ENCODE measurements at places on chromosomes 11 and 22. TPM values are rescaled to one million over a fixed set of nuclear protein-coding genes. Genes with fewer than 3 reads are reported as not detected.

Gene TMEM225
- total RNA-seq = not detected

Gene TPCN2
- total RNA-seq = 8.6 TPM

Gene MRGPRD
- total RNA-seq = not detected

Gene FGF4
- total RNA-seq = not detected

Gene BTBD18
- total RNA-seq = not detected

Gene ADM
- total RNA-seq = 44.3 TPM

Gene MYEOV
- total RNA-seq = 4.2 TPM

Gene PATE2
- total RNA-seq = not detected

Gene OSM
- 1.3 TPM for total RNA-seq

Gene SYT7
- total RNA-seq = 1.7 TPM

Gene OR8A1
- not detected for total RNA-seq

Gene EXPH5
- 17.6 TPM for total RNA-seq

Gene TRIM49B
- not detected for total RNA-seq

GRCh38 chr11:29061452-29061851 lies 953.3 kb downstream of the METTL15 start:
- DNase-seq = no peak

- peak; percentile 91 for DNase-seq
Measured at GRCh38 chr11:85685820-85686459, at the start of gene CCDC89. Gene CCDC89 (minus strand): TSS chr11:85686195. CDS start chr11:85686130, 65 bp downstream.

DNA sequence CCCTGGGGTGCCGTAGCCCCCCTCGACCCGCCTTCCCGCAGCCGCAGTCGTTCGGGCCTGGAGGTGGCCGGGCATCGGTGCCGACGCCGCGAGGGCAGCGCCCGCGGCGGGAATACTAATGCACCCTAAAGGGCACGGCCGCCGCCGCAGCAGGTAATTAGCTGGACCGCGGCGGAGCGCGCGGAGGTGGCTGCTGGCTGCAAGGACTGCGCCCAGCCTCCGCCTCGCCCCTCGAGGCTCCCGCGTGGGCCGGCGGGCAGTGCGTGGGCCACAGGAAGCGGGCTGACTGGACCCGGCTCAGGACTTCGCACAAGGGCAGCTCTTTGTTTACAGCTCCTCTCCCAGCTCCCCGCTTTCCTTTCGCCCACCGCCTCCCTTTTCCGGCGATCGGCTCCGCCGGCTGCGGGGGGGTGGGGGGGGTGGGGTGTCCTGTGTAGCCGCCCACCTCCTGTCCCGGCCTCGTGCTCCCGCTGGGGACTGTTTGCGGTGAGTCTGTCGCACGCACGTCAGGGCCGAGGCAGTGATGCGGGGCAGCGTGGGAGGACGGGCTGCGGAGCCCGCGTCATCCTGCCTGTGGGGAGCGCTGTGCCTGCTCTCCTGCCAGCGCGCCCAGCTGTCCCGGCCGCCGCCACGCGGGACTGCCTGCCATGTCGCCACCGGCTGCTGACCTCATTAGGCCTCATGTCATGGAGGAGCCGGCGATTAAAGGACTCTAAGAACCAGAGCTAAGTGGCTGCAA lies 53.2 kb downstream of the GRIK4 start:
- DNase-seq = no peak

DNA sequence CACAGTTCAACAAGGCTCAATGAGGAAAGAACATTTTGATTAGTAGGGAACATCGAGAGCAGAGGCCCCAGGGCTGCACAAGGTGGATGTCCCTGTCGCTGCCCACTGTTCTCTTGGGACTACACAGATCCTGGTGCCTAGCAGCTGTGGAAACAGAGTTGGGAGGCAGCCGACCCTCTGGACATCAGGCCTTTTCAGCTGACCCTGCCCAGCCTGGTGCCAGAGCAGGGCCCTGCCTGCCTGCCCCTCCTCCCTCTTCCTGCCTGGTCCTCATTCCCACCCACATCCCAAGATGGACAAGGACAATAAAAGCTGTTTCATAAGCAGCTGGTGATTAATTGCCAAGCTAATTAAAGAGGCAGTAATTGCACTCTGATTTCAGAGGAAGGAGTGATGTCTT lies 60.7 kb downstream of the NFAM1 start:
- no peak for DNase-seq

DNA sequence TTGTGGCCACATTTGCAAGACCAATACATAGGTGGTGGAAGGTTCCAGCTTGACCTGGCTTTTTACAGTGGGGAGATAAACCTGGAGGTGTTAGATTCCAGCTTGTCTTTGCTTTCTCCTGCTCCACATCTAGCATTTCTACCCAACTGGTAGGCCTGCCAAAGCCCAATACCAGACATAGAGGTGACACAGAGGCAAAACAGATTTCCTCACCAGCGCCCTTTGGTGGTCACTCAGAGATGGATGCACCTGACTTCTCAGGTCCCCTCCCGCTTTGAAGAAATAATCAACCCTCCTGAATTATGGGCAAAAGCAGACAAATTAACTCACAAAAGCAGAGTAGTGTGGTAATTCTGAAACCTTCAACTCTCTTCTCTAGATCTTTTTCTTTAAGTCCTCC lies 1356.2 kb downstream of the FAM181B start:
- DNase-seq = no peak

DNA sequence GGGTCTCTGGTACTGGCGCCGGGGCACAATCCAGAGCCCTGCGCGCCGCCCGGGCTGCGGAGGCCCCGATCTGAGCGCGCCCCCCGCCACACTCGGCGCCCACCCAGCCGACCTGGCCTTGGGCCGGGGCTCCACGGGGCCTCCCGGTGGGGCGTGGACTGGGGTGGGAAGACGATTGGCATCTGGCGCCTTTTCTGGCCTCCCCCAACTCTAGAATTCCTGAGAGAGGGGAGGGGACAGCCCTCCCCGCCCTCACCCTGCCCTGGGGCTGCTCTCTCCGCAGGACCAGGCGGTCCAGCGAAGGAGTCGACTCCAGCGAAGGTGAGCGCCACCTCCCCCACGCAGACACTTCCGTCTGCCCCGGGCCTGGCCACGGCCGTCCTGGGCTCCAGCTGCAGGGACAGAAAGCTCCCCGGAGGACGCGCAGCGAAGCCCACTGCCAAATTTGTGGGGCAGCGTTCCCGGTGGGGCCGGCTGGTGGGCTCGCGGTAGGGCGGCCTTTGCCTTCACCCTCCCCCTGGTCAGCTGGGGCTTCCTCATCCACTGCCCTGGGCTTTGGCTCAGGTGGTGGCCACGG lies 593 bp downstream of the SSH3 start:
- no peak for DNase-seq

DNA sequence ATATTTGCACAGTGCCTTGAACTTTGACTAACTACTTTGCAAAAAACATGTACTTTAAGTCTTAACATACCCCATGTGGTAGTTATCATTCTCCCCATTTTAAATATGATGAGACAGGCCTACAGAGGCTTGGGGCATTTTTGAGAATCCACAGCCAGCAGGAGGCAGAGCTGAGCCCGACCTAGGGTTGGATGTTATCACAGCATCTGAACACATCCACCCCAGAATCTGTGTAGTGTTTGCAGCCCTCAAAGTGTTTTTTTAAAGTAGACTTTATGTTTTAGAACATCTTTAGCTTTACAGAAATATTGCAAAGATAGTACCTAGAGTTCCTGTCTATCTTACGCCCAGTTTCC lies 17.6 kb downstream of the OTOG start:
- DNase-seq = no peak

GRCh38 chr11:2213890-2214526 lies 42.4 kb upstream of the TH start:
- DNase-seq = no peak

DNA sequence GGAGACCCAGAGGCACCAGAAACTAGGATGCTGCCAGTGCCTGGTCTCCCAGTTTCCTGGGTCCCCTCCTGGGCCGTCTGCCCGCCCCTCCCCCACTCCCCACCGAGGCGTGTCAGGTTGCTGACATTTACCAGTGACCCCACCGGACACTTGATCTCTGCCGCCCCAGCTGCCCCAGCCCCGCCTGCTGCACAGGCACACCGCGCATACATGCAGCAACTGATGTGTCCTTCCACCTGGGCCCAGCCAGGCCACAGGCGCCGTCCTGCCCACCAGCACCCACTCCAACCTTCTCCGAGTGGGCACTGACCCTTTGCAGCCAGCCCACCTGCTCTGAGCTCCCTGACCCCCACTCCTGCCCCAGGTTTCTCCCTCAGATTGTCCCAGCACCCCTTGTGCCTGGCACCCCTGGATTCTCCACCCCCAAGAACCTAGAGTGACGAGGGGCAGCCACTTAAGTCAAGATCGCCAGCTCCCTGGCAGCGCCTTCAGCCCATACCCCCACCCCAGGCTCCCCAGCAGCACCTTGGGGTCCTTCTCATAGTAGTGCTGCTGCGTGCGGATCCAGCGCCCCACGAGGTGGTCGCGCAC lies 548 bp downstream of the PYGM start:
- no peak for DNase-seq

GRCh38 chr11:24324211-24324610 lies 172.6 kb upstream of the LUZP2 start:
- DNase-seq = no peak

GRCh38 chr11:80505771-80506170 lies 1064.9 kb upstream of the TENM4 start:
- no peak for DNase-seq

GRCh38 chr22:23031381-23031780 lies 38.9 kb upstream of the GNAZ start:
- no peak for DNase-seq

GRCh38 chr11:106014620-106015019 lies 7.4 kb downstream of the MSANTD4 start:
- DNase-seq = no peak

DNA sequence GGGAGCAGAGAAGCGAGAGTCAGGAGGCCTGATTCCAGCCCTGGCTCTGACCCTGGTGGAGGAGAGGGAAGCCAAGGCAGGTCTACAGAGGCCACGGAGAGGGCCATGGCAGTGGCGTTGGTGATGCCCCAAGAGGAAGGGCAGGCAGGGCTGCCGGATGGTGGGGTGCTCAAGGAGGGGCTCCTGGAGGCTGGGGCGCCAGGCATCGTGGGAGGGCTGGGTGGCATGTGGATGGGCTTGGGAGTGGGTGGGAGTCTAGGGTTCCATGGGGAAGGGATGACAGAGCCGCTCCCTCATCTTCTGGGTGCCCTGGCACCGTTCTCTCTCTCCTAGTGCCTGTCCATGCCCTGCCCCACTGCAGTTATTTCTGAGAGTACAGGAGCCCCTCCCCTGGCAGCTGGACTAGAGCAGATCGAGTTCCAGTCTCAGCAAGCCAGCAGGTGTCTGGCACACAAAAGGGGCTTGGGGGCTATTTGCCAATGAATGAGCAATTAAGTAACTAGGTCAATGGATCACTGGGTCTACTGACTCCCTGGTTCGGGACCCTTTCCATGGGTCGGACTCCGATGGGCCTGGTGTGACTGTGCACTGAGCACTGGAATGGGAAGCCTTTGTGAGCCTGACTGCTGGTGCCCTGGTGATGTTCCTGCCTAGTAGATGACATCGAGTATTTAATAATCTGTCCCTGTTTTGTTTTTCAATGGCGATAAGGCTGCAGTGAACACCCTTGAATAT lies 570.0 kb downstream of the TBC1D22A start:
- no peak for DNase-seq

DNA sequence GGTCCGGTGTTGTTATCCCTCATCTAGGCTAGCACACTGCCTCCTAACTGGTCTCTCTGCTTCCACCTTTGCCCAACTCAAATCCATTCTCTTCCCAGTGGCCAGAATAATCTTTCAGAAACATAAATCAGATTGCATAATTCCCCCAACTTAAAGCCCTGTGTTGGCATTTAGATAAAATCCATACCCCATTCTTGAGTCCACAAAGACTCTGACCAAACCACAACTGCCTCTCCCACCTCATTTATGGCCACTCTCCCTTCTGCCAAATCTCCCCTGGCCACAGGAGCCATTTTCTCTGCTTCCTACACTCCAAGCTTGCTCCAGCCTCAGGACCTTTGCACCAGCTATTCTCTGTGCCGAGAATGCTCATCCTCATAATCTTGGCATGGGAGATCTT lies 36.8 kb downstream of the IL18 start:
- no peak for DNase-seq

DNA sequence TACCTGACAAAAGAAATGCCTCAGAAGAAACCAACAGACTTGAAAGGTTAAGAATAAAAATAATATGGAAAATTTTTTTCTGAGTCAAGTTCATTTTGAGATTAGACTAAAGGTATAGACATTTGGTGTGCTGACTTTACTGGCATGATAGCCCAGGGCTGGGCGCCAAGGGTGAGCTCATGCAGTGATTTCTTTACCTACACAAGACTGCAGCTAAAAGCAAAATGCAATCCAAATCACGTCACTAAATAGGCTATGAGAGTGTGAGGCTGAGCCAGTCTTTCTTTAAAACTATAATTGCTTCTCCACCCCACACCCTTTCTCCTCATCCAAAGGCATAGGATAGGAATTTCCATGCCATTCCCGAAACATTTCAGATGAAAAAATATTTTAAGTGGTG lies 196.5 kb downstream of the FAM76B start:
- DNase-seq = peak; percentile 62

- DNase-seq = peak; percentile 70
Measured at GRCh38 chr11:95066716-95067038, at the start of gene SRSF8. Gene SRSF8 (plus strand): TSS chr11:95066919. CDS start chr11:95067227, 308 bp downstream.

DNA sequence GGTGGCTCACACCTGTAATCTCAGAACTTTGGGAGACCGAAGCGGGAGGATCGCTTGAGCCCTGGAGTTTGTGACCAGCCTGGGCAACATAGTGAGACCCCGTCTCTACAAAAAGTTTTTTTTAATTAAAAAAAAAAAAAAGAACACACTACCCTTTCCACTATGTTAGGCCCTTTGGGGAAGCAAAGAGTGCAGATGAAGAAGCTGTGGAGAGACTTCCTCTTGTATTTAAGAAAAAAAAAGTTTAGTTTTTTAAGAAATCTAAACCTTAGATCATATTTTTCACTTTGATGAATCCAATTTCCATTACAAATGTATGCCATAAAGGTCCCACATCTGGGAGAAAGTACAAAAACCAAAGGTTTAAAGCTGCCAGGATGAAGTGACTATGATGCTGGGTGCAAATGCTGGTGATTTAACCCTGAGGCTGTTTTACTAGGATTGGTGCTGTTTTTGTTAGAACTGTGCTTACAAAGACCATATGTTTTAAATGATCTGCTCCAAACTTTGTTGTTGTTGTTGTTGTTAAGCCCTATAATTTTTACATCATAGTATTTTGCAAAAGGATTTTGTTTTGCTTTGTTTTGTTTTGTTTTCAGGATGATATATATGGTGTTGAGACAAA lies 28.9 kb upstream of the ACER3 start:
- peak; percentile 49 for DNase-seq

GRCh38 chr11:17594686-17595192 lies 47.7 kb downstream of the OTOG start:
- no peak for DNase-seq
